ENCODE measurements at places on chromosomes 5 and 9. TPM values are rescaled to one million over a fixed set of nuclear protein-coding genes. Genes with fewer than 3 reads are reported as not detected.
A peak's percentile ranks its signal among the peaks of the same experiment; 100 is the strongest.

DNA sequence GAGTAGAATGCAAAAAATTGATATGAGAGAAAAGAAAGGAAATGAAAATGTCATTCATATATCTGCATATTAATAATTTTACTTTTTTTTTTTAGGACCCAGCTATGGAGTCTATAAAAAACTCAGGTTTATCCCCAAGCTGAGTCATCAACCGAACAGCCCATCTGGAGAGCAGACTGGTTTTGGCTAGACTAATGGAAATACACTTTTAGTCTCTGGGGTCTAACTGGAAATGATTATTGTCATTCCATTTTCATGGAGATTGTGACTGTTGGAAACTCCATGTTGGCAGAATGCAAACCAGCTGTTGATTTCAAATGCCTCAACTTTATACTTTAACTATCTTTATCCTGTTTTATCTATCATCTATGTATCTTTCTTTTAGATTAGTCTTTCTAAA lies 28.7 kb downstream of the ANXA1 start:
- H3K27me3 ChIP-seq: no peaks in the 10 kb centered on the region
- no peak for DNase-seq
- no peak overlapping the region for H3K4me3 ChIP-seq
- no peaks in the 10 kb centered on the region for H3K4me1 ChIP-seq
- H3K27ac ChIP-seq: no peak overlapping the region

DNA sequence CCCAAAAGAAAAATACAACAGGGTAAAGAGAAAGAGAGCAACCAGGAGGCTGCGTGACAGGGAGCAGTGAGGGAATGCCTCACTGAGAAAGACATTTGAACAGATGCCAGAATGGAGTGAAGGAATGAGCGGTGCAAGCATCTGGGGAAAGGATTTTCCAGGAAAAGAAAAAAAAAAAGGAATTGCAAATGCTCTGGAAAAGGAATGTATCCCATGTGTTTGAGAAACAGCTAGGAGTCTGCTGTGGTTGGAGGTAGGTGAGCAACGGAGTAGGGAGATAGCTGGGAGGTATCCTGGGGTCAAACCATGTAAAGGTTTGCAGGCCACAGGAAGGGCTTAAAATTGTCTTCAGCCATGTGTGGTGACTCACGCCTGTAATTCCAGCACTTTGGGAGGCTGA lies 23.6 kb upstream of the CEMIP2 start:
- no peak overlapping the region for H3K4me3 ChIP-seq
- H3K4me1 ChIP-seq: peaks cover 10% of the 10 kb centered on the region
- H3K27ac ChIP-seq: no peak overlapping the region
- no peaks in the 10 kb centered on the region for H3K27me3 ChIP-seq
- DNase-seq: no peak
- H3K36me3 ChIP-seq: no peaks in the 10 kb centered on the region

DNA sequence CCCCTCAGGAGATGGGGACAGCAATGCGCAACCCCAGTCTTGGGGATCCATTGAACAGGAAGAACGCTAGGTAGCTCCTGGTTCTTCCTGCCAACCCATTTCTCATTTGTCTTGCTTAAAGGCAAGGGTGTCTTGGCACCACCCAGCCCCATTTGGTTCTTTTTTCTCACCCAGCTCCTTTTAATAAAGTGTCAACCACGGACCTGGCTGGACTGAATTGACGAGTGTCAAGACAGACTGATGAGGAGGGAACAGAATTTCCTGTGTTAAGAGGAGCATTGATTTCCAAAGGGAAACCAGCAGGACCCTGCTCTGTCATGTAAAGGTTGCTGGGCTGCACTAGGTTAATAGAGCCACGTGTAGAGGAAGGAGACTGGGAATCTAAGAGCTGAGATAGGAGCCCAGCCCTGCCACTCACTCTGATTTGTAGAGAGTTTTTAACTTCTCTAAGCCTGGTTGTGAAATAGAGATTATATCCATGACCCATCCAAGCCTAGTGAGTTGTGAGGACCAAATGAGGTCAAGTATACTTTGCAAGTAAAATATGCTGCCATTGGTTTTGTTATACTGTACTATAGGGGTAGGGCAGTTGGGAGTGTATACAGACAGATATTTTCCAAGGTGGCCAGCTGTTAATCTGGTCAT lies 33.7 kb downstream of the OSTF1 start:
- H3K27ac ChIP-seq: no peak overlapping the region
- no peaks in the 10 kb centered on the region for H3K36me3 ChIP-seq
- no peaks in the 10 kb centered on the region for H3K4me1 ChIP-seq
- H3K27me3 ChIP-seq: no peaks in the 10 kb centered on the region

- no peak overlapping the region for H3K27ac ChIP-seq
- H3K36me3 ChIP-seq: no peaks in the 10 kb centered on the region
- H3K27me3 ChIP-seq: no peaks in the 10 kb centered on the region
- H3K4me3 ChIP-seq: no peak overlapping the region
- DNase-seq: no peak
Observed at GRCh38 chr9:136578915-136579649, 33.2 kb upstream of the NOTCH1 start.

GRCh38 chr9:108188976-108189375 lies 666.8 kb downstream of the ACTL7B start:
- no peak for DNase-seq
- H3K4me1 ChIP-seq: peaks cover under 1% of the 10 kb centered on the region
- no peaks in the 10 kb centered on the region for H3K27me3 ChIP-seq
- no peak overlapping the region for H3K27ac ChIP-seq
- no peak overlapping the region for H3K4me3 ChIP-seq
- H3K36me3 ChIP-seq: no peaks in the 10 kb centered on the region

- no peak for DNase-seq
- no peak overlapping the region for H3K4me3 ChIP-seq
- H3K27me3 ChIP-seq: no peaks in the 10 kb centered on the region
- peaks cover 22% of the 10 kb centered on the region for H3K4me1 ChIP-seq
Observed at GRCh38 chr9:89309166-89309565, 1.8 kb upstream of the CKS2 start.

- peak; percentile 37 for DNase-seq
- H3K4me1 ChIP-seq: no peaks in the 10 kb centered on the region
- H3K4me3 ChIP-seq: no peak overlapping the region
- peak overlapping the region; percentile 30 for H3K27ac ChIP-seq
- no peaks in the 10 kb centered on the region for H3K36me3 ChIP-seq
Observed at GRCh38 chr9:96646081-96646991, 8.8 kb downstream of the PRXL2C start.

GRCh38 chr9:36461323-36461722 lies 61.3 kb upstream of the RNF38 start:
- no peaks in the 10 kb centered on the region for H3K27me3 ChIP-seq
- no peaks in the 10 kb centered on the region for H3K36me3 ChIP-seq
- H3K27ac ChIP-seq: no peak overlapping the region
- H3K4me1 ChIP-seq: peaks cover 19% of the 10 kb centered on the region
- H3K4me3 ChIP-seq: no peak overlapping the region

GRCh38 chr9:89701221-89701798 lies 96.5 kb downstream of the GADD45G start:
- DNase-seq: no peak
- no peaks in the 10 kb centered on the region for H3K36me3 ChIP-seq
- H3K4me3 ChIP-seq: no peak overlapping the region
- H3K27ac ChIP-seq: no peak overlapping the region
- H3K27me3 ChIP-seq: no peaks in the 10 kb centered on the region

DNA sequence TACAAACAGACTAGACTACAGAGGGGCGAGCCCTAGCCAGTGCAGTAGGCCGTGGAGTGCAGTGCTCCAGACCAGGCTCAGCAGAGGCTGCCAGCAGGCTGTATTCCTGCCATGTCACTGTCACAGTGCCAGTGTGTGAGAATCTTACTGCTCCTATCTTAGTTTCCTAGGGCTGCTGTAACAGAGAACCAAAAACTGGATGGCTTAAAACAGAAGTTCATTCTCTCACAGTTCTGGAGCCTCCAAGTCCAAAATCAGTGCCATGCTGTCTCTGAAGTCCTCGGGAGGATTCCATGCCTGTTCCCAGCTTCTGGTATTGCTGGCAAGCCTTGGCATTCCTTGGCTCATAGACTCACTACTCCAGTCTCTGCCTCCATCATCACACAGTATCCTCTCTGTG lies 75.0 kb upstream of the SAP30L start:
- peaks cover 11% of the 10 kb centered on the region for H3K4me1 ChIP-seq
- no peak overlapping the region for H3K4me3 ChIP-seq
- H3K36me3 ChIP-seq: no peaks in the 10 kb centered on the region

DNA sequence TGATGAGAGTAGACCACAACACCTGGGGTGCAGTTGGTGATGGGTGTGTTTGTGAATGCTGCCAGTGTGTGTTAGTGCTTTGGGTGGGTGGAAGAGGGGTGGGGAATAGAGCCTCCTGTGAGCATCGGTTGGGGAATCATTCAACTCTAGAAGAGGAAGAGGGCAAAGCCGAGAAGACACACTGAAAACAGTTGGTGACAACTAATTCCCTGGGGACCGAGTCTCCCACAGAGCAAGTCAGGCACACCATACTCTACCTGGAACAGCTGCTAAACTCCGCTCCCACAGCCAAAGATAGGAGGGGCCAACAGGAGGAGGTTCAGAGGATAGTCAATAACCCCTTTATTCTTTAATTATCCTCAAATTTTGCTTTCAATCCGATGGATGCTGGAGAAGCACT lies 1.6 kb upstream of the ARHGEF39 start:
- H3K36me3 ChIP-seq: no peaks in the 10 kb centered on the region
- H3K4me3 ChIP-seq: no peak overlapping the region
- peaks cover 41% of the 10 kb centered on the region for H3K4me1 ChIP-seq
- H3K27ac ChIP-seq: no peak overlapping the region
- H3K27me3 ChIP-seq: no peaks in the 10 kb centered on the region

GRCh38 chr9:5099466-5099865 lies 86.0 kb downstream of the INSL6 start:
- H3K4me3 ChIP-seq: no peak overlapping the region
- no peak for DNase-seq
- H3K4me1 ChIP-seq: no peaks in the 10 kb centered on the region
- no peaks in the 10 kb centered on the region for H3K27me3 ChIP-seq

DNA sequence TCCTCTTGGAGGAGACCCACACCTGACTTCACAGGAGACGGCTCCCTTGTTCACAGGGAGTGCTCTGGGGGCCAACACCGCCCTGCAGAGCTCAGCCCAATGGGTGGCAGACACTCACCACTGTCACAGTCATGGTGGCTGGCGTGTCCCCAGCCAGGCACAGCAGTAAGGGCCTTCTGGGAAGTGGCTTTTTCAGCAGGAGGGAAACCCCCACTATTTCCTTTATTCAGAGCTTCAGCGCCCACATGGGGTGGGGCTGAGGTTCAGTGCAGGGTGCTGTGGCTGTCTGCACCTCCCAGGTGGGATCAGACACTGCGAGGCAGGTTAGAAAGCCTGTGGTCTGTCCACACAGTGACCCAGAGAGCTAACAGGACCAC lies 3.6 kb upstream of the SNAPC4 start:
- H3K36me3 ChIP-seq: peaks cover 7% of the 10 kb centered on the region
- no peaks in the 10 kb centered on the region for H3K27me3 ChIP-seq
- H3K4me1 ChIP-seq: peaks cover 17% of the 10 kb centered on the region
- H3K27ac ChIP-seq: no peak overlapping the region

DNA sequence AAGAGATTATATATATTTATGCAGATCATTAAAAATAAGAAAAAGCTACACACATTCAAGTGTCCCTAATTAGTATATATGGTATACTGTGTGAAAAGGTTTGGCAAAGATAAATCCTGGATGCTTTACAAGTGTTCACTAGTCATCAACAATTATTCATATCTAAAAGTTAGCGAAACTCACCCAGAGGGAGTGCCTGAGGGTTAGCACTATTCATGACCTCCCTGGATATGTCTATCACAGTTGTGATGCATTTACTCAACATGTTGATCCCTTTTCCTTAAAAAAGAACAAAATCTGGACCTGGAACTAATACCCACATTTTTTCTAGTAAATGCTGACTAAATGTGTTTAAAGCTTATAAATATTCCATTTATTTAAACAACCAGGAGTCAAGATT lies 273.0 kb upstream of the SMC2 start:
- no peak overlapping the region for H3K27ac ChIP-seq
- H3K36me3 ChIP-seq: no peaks in the 10 kb centered on the region
- H3K4me1 ChIP-seq: no peaks in the 10 kb centered on the region

DNA sequence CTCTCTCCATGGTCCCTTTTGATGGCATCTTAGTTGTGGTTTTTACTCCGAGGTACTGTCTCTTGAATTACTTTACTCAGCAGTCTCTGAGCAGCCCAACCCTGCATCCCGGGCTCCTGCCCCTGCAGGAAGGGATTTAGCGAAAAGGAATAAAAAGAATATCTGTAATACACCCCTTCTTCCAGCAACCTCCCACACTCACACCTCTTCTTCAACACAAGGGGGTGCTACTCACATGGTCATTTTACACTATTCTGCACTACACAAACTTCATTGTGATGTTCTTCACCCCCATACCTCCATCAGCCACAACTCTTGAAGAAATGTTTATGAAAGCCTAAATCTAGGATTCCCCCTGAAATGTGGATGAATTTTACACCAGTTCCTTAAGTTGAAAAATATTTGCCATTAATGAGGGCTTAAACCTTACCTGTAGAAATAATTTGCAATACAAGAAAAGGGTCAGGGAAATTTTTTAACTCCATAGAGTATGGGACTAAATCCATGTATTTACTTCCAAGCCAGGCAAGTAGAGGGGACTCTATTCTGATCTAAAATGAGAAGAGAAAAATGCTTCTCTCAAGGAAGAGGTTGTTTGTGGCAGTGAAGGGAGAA lies 26.0 kb downstream of the TPD52L3 start:
- no peak overlapping the region for H3K27ac ChIP-seq
- no peaks in the 10 kb centered on the region for H3K36me3 ChIP-seq
- H3K4me3 ChIP-seq: no peak overlapping the region
- H3K27me3 ChIP-seq: no peaks in the 10 kb centered on the region

DNA sequence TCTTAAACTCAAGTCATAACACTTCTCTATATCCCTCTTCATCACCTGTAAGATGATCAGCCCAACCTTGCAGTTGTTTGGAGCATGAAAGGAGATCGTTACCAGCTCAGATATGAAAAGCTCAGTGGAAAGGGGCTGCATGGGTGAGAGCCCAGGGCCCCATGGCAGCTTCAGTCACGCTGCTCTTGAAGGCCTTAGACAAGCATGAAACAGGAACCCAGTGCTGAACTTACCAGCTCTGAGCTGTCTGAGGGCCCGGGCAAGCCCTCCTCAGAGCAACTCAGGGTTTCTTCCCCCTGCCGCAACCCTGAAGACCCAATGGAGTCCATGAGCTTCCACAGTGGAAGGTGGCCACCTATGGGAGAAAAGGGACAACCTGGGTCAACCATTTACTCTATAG lies 3.3 kb downstream of the HK3 start:
- no peaks in the 10 kb centered on the region for H3K27me3 ChIP-seq
- H3K36me3 ChIP-seq: no peaks in the 10 kb centered on the region
- H3K27ac ChIP-seq: no peak overlapping the region
- H3K4me3 ChIP-seq: no peak overlapping the region
- DNase-seq: no peak

GRCh38 chr9:127637322-127637847 lies 25.3 kb downstream of the STXBP1 start:
- H3K36me3 ChIP-seq: no peaks in the 10 kb centered on the region
- no peaks in the 10 kb centered on the region for H3K27me3 ChIP-seq
- H3K27ac ChIP-seq: peak overlapping the region; percentile 37

GRCh38 chr5:18764161-18764560 lies 1129.9 kb downstream of the TAF11L14 start:
- H3K4me3 ChIP-seq: no peak overlapping the region
- no peak for DNase-seq
- no peaks in the 10 kb centered on the region for H3K27me3 ChIP-seq
- H3K36me3 ChIP-seq: no peaks in the 10 kb centered on the region

CCNG1 gene
- 118 TPM for total RNA-seq

PCDH1 gene
- 24.9 TPM for total RNA-seq

NME5 gene
- 7.5 TPM for total RNA-seq

CCDC183 gene
- total RNA-seq: 3.3 TPM

PIP5K1B gene
- total RNA-seq: 3.6 TPM

BARX1 gene
- 5.6 TPM for total RNA-seq

PCDH12 gene
- 2.9 TPM for total RNA-seq

INSL6 gene
- not detected for total RNA-seq

CKMT2 gene
- total RNA-seq: 3.9 TPM

APBA1 gene
- total RNA-seq: 3.3 TPM

PCDHB11 gene
- 4.4 TPM for total RNA-seq

CDKN2A gene
- total RNA-seq: not detected
